ENCODE measurements at places on chromosomes 11 and 22.

GRCh38 chr22:23581260-23581650, 1.2 kb upstream of the IGLL1 start:
- DNase-seq: no peak

DNA sequence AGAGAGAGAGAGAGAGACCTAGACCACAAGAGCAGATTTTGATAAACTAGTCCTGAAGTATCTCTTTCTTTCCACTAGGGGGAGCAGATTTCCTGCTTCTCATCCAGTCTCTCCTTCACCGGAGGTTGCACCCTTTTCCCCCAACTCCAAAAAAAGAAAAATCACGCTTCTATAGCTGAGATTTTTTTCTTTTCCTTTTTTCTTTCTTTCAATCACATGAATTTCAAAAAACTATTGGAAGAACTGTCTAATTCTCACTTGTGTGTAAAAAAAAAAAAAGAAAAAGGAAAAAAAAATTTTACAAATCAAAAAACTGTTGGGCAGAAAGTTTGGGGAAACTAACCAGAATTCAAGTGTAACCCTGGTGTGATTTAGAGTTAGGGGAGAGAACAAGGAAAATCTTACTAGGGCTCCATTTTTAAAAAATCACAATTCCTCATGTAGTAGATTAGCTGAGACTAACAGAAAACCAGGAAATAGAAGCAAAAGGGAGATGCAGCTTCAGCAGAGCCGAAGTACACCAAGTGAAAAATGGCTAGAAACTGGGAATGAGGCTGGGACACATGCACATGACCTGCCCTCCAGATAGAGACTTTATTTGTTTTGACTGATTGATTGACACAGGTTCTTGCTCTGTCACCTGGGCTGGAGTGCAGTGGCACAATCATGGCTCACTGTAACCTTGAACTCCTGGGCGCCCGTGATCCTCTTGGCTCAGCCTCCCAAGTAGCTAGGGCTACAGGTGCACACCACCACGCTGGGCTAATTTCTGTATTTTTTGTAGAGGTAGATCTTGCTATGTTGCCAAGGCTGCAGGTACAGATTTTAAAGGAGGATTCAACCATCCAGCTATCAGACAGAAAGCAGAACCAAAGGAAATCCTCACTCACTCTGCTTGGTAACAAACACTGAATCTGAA, 27.1 kb downstream of the SDHD start:
- no peak for DNase-seq

DNA sequence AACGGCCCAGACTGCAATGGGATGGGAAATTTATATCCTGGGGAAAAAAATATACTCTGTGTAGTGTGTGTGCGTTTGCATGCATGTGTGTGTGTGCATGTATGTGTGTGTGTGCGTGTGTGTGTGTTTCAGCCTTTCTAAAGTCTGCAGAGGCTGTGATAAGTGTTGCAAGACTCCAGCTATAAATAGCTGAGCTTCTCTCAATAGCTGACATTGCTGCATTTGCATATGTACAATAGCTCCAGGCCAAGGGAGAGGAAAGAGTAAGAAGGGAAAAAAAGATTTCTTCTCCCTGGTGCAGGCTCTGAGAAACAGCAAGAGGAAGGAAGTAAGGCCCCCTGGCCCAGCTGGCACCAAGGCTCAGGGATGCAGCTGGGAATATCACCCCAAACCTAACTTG, 483.0 kb downstream of the MN1 start:
- DNase-seq: no peak

GRCh38 chr22:31647523-31648320, 14.3 kb downstream of the PISD start:
- DNase-seq: no peak

DNA sequence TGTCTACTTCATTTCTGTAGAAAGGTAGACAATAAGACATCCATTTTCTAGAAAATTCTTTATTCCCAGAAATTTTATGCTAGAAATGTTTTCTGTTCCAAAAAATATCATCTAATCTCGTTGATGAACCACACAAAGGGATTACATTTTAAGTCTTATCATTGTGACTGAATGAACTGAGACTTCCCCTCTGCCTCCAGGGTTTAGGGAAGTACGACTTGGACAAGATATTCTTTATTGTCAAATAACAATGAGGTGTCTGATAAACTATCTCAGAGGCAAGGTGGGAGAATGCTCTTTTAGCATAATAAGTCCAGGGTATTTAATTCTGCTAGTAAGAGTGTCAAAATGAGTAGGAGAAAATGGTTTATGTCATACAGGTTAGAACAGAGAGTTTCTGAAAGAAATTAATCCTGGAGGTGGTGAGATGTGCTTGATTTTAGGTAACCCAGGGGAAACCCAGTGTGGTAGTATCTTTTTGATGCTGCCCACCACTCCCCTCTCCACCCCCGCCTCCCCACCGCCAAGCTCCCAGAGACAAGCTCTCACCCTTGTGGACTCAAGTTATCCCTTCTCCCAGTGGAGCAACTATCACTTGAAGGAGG, 100.6 kb downstream of the CD44 start:
- DNase-seq: no peak

DNA sequence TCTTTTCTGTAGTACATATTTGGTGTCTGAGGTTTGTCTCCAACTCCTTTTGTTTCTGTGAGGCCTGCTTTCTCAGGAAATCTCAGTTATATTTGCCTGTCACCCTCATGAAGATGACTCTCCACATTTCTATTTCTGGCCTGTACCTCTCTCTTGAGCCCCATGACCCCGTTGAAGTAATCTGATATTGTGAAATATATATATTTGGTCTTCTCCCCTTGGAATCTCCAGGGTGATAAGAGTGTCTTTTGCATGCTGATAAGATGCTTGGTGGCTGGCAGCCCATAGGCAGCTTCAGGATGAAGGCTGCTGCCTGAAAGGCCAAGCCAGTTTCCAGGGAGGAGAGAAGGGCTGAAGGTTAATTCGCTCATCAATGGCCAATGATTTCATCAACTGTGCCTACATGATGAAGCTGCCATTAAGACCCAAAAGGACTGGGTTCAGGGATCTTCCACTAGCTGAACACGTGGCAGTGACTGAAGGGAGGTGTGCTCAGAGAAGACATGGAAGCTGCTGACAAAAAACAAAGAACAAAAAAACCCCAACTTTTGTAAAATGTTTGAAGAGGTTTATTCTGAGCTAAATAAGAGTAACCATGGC, 67.4 kb downstream of the MICAL2 start:
- no peak for DNase-seq

- DNase-seq: no peak
Observed at GRCh38 chr22:38136607-38137006, 26.1 kb upstream of the BAIAP2L2 start.

DNA sequence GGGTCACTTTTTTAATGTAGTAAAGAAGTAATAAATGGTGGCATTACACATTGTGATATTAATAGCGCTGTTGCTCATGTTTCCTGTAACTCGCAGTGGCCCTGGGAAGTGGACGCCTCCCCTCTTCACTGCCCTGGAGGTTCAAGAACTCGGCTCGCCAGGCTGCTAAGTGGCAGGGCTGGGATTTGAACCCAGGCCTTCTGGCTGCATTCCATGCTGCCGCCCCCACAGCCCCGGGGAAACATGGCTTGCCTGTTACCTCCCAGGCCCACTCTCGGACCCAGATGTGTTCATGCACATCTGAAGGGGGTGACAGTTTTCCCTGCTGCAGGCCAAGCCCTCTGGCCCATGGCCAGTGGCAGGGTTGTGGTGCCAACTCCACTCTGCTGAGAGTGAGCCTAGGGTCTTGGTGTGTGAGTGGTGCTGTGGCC, 25.0 kb upstream of the MGAT3 start:
- no peak for DNase-seq

- no peak for DNase-seq
Observed at GRCh38 chr11:19208959-19209546, 7.3 kb upstream of the CSRP3 start.

DNA sequence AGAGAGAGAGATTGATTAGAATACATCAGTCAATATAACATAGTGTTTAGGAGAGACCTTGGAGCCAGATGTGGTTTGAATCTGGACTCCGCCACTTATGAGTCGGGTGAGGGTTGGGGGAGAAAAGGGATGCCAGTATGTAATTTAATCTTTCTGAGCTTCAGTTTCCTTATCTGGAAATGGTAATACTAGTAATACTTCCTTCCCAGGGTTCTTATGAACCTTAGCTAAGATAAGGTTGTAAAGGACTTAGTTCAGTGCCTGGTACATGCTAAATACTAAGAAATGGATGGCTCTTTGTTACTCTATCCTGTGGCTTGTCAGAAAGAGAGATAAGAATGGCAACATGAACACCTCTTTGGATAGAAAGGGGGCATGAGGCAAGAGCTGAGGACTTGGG, 226.1 kb upstream of the NARS2 start:
- no peak for DNase-seq

Data from right forelimb (tissue), 1 donor.